Stomach (tissue), 19 donors: ENCODE measurements at places on chromosomes 5 and 9.

GRCh38 chr5:175082866-175083590 lies 358.6 kb downstream of the MSX2 start:
- no peak for DNase-seq

DNA sequence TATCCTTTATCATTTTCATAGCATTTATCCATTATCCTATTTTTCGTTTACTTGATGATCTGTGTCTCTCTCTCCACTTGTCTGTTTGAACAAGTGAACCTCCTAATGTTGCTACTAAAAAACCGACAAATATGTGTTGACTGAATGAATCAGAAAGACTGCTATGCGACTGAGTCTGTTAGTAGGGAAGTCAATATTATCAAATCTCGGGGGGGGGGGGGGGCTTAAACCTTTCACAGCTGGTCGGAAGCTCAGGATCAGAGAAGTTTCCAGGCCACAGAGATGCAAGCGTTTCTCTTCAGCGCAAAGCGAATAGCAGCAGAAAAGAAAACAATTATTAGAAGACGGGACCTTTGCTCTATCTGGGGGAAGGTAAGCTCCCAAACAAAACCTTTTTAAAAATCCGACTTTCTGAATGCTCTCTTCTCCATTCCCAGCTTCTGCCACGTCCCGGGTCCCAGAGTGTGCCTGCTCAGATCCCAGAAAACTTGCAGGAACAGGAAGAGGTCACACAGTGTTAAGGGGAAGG lies 412 bp downstream of the RIOK2 start:
- no peak for DNase-seq

DNA sequence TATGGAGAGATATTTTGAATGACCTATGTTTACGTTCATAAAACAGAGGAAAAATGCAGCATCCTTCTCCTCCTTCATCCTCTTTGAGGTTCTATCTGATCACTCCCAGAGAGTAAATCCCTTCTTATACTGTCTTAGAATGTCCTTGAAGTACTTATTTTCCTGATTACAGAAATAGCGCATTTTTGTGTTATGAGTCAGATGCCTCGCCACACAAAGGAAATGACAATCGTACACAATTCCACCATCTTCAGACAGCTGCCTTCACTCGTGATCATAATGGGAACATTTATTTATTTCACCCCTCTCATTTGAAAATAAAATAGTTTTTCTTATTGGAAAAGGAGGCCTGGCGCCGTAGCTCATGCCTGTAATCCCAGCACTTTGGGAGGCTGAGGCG lies 2.4 kb upstream of the GLT6D1 start:
- DNase-seq = no peak

GRCh38 chr5:149345892-149346222 lies 558 bp downstream of the GRPEL2 start:
- DNase-seq = peak; percentile 51

GRCh38 chr9:126704157-126704891 lies 90.6 kb downstream of the LMX1B start:
- no peak for DNase-seq

GRCh38 chr9:37293664-37294524 lies 128.6 kb upstream of the GRHPR start:
- DNase-seq = peak; percentile 36

GRCh38 chr9:22138956-22139660 lies 130.0 kb upstream of the CDKN2B start:
- DNase-seq = no peak

DNA sequence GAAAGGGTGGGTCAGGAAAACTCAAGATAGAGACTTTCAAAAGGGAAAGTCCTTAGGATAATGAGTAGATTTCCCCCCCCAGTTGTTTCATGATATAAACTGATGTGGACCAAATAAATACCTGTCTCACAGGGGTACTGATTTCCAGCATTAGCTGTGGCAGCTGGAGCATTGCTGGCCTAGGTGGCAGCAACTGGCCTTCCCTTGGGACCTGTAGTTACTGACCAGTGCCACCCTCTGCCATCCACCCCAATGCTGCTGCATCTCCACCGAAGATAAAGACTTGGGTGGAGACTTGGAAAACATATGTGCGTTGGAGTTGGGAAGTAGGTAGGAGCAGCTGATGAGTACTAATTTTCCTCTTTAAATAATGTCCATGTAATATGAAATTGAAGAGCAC lies 71.8 kb downstream of the SYK start:
- DNase-seq = no peak

DNA sequence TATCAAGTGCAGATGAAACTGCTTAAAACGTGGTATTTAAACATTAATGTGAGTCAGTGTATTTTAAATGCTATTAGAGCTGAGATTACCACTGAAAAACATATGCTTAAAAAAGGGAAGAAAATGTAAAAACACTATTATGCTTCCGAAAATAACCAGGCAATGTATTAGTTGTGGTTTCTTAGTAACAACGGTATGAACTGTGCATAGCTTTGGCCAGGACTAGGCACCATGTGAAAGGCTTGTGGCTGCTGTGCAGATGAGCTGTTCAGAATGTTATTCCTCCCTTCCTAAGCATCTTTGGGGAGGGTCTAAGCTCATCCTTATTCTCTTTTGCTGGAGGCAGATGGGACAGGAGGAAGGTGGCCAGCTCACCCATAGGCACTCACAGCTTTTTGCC lies 84.9 kb downstream of the NTRK2 start:
- peak; percentile 14 for DNase-seq

DNA sequence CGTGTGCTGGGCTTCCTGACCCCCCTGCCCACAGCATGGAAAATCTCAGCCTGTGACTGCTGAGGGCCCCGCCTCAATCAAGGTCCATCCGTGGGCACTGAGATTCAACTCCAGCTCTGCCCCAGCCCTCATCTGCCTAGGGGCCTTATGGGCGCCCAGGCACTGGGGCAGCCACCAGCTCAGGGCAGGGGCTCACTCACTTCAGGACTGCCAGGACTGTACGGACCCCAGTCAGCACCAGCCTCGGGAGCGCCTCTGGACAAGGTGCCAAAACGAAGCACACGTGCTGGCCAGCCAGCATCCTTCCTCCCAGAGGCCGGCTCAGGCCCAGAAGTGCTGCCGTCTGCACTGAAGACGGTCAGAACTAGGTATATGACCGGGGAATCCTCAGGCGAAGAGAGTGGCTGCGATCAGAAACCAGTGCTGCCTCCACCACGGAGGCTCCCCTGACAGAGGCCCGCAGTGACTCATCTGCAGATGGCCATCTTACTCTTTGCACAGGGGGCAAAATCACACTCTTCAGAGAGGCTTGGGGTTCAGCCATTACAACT lies 19.6 kb downstream of the CLPTM1L start:
- no peak for DNase-seq

- no peak for DNase-seq
Measured at GRCh38 chr9:117927354-117927753, 223.2 kb downstream of the TLR4 start.

GRCh38 chr5:151151793-151152192 lies 5.8 kb downstream of the ANXA6 start:
- DNase-seq = no peak

DNA sequence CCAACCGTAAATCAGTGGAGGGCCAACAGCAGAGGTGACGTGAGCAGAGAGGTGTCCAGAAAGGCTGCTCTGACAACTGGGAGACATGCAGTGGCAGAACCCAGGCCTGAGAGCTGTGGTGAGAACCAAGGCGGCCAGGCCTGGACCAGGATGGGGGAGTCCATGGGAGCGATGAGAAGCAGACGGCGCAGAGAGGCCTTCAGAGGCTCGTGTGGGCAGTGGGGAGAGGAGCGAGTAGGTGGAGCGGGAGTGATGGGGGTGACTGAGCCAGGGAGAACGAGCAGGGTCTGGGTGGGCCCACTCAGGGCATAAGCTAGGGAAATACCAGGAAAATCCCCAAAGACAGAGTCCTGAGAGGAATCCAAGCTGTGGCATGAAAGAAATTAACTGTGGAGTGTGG lies 7.9 kb upstream of the IL3 start:
- DNase-seq = no peak

DNA sequence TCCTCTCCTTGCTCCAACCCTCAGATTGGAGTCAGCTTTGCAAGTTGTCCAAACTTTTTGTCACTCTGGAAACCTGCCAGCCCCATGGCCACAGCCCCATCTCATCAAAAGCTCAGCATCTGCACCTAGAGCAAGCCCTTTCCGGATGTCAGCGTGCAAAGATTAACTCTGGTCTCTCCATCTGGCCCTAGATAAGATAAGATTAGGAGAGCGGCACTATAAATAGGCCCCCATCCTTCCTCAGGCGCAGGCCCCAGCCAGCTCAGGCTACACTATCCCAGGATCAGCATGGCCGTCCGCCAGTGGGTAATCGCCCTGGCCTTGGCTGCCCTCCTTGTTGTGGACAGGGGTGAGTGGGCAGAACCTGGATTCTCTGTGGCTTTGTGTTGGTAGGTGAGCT lies at the start of gene SPINK4:
Gene SPINK4 (plus strand): TSS at position 247 of the 400 bp plus-strand sequence. CDS start 42 bp downstream, at position 289.
- DNase-seq = peak; percentile 51

DNA sequence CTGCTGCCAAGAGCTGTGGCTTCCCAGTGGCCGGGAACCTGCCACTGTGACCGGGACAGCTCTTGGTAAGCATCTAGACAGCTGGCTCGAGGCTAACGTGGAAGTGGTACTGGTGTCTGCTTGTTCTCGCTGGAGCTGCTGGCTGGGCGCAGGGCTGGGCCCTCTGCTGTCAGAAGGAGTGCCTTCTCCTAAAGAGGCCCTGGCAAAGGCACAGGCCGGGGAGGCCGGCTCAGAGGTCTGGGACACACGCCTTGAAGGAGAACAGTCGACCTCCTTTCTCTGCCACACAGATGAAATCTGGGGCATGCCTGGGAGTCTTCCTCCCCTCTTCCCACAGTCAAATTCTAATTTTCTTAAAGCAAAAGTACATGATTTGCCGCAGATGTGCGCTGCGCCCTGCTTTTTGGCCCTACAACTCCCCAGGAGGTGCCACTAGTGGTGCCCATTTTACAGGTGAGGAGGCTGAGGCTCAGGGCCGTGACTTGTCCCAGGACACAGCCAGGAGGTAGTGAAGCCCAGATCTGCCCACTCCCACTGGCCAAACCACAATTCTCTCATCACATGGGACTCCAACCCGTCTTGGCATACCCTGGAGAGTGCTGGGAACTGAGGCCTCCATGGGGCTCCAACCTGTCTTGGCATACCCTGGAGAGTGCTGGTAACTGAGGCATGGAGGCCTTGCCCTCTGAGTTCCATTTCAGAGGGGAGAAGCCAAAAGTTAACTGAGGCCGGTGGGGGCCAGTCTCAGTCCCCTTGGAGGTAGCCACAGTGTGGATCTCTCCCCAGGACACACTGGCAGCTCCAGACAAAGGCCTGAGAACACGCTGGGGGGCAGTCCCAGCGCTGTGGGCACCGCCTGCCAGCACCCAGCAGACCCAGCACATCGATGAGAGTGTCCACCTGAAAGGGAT lies 12.0 kb upstream of the RXRA start:
- no peak for DNase-seq

- peak; percentile 18 for DNase-seq
Measured at GRCh38 chr5:126610616-126611015, 9.9 kb downstream of the PHAX start.

DNA sequence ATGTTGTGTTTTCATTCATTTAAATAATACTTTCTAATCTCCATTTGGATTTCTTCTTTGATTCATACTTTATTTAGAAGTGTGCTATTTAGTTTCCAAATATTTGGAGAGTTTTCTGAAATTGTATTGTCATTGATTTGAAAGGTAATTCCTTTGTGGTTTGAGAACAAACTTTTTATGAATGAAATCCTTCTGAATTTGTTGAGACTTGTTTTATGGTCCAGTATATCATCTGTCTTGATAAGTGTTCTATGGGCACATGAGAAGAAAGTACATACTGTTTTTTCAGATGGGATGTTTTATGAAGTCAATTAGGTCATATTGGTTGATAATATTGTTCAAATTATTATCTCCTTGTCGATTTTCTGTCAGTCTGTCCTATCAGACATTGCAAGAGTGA lies 953.8 kb downstream of the NR2F1-AS1 start:
- DNase-seq = no peak

GRCh38 chr9:108300306-108301287 lies 555.2 kb downstream of the ACTL7B start:
- no peak for DNase-seq

- DNase-seq = no peak
Measured at GRCh38 chr5:175693741-175694140, 35.9 kb downstream of the HRH2 start.

DNA sequence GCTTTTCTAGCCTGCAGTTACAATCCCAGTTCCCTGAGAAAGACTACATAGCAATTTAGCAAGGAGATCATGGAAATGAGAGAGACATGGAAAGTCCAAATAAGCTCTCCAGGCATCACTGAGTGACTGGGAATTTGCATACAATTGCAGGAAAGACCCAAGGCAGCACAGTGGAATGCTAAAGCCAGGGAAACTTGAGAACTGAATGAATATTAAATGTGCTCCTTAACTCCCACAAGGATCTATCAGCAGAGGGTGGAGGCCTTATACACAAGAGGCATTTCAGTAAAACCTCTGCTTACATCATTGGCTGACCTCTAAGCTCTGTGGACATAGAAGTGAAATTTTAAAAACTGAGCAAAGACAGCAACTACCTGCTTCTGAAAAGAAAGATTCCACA lies 355.6 kb upstream of the DAB2 start:
- no peak for DNase-seq
